ENCODE measurements at places on chromosomes 2 and 18. TPM values are rescaled to one million over a fixed set of nuclear protein-coding genes. Genes with fewer than 3 reads are reported as not detected.

- no peaks in the 10 kb centered on the region for H3K27me3 ChIP-seq
- no peak overlapping the region for H3K4me3 ChIP-seq
- no peak for DNase-seq
- H3K36me3 ChIP-seq, result peaks cover 2% of the 10 kb centered on the region
- H3K4me1 ChIP-seq, result peaks cover 33% of the 10 kb centered on the region
Measured at GRCh38 chr18:50283469-50284209, 2.3 kb upstream of the MBD1 start.

GRCh38 chr18:23824240-23824639 is 135.0 kb downstream of the LAMA3 start:
- H3K27me3 ChIP-seq, result no peaks in the 10 kb centered on the region
- H3K4me1 ChIP-seq, result no peaks in the 10 kb centered on the region

- H3K27ac ChIP-seq, result no peak overlapping the region
- no peaks in the 10 kb centered on the region for H3K36me3 ChIP-seq
- H3K4me1 ChIP-seq, result peaks cover 7% of the 10 kb centered on the region
- DNase-seq, result no peak
- no peak overlapping the region for H3K4me3 ChIP-seq
Measured at GRCh38 chr18:24490539-24490938, 30.1 kb downstream of the HRH4 start.

DNA sequence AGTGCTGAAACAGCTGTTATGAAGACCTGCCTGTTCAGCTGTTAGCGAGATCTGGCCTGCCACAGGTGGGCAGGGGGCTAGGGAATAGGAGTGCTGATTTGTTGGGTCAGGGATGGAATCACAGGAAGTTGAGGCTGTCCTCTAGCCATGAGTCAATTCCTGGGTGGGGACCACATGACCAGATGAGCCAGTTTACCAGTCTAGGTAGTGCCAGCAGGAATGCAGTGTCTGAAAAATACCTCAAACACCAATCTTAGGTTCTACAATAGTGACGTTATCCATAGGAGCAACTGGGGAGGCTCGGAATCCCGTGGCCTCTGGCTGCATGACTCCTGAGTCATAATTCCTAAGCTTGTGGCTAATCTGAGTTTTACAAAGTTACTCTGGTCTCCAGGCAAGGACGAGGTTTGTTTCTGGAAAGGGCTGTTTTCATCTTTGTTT is 44.9 kb downstream of the DYSF start:
- no peaks in the 10 kb centered on the region for H3K27me3 ChIP-seq
- H3K4me1 ChIP-seq, result no peaks in the 10 kb centered on the region
- H3K36me3 ChIP-seq, result no peaks in the 10 kb centered on the region
- H3K4me3 ChIP-seq, result no peak overlapping the region

DNA sequence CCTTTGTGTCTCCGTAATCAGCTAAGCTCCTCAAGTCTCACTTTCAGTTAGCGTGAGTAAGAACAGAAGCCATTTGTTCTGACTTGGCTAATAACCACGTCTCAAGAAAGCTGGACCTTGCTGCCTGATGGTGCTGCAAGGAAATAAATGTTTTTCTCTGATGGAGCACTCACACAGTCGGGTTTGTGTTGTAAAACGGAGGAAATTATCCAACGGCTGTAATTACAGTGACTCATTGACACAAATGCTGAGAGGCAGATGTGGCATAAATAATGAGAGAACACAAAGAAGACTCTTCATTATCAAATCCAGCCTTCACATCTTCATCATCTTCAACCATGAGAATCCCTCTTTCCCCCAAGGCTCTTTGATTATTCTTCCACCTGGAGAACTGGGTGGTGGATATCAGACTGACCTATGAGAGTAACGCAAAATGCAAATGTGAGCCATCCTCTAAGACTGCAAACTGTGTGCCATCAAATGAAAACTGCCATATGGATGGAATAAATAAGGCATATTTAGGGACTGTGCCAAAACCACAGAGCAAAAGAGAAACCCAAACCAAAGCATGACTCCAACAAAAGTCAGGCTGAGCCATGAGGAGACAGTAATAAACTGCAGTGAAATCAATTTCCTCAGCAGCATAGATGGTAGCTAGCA is 252.6 kb downstream of the RND3 start:
- H3K27ac ChIP-seq, result no peak overlapping the region
- H3K4me1 ChIP-seq, result no peaks in the 10 kb centered on the region
- H3K36me3 ChIP-seq, result no peaks in the 10 kb centered on the region
- no peak overlapping the region for H3K4me3 ChIP-seq
- no peak for DNase-seq
- no peaks in the 10 kb centered on the region for H3K27me3 ChIP-seq

- peaks cover 12% of the 10 kb centered on the region for H3K36me3 ChIP-seq
- no peak overlapping the region for H3K4me3 ChIP-seq
- H3K27ac ChIP-seq, result no peak overlapping the region
- H3K27me3 ChIP-seq, result no peaks in the 10 kb centered on the region
- no peak for DNase-seq
Measured at GRCh38 chr2:54149638-54150441, 34.4 kb downstream of the ACYP2 start.

- no peak overlapping the region for H3K27ac ChIP-seq
- no peak overlapping the region for H3K4me3 ChIP-seq
- no peaks in the 10 kb centered on the region for H3K4me1 ChIP-seq
- DNase-seq, result no peak
Measured at GRCh38 chr18:45255197-45255890, 359.9 kb upstream of the SLC14A2 start.

The SP140 gene
- polyA plus RNA-seq, result 0.46 TPM

The PLEK gene
- polyA plus RNA-seq, result 2.6 TPM

The TNFAIP6 gene
- polyA plus RNA-seq, result 0.21 TPM

The DNMT3A gene
- 4.3 TPM for polyA plus RNA-seq

Data from liver (tissue), 10 donors.